ENCODE measurements at places on chromosomes 2 and 18.

DNA sequence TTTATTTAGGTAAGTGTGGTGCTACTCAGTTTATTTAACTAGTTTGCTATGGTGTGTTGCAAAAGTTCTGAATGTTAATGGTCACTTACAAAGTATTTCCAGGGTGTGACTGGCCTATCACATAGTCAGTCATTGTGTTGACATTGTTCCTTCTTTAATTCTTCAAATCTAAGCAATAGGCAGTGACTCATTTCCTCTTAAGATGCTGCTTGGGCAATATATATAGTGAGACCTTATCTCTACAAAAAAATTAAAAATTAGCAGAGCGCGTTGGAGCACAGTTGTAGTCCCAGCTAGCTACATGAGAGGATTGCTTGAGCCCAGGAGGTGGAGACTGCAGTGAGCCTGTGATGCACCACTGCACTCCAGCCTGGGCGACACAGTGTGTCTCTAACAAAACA is 5.8 kb upstream of the CCDC88A start:
- DNase-seq = no peak

DNA sequence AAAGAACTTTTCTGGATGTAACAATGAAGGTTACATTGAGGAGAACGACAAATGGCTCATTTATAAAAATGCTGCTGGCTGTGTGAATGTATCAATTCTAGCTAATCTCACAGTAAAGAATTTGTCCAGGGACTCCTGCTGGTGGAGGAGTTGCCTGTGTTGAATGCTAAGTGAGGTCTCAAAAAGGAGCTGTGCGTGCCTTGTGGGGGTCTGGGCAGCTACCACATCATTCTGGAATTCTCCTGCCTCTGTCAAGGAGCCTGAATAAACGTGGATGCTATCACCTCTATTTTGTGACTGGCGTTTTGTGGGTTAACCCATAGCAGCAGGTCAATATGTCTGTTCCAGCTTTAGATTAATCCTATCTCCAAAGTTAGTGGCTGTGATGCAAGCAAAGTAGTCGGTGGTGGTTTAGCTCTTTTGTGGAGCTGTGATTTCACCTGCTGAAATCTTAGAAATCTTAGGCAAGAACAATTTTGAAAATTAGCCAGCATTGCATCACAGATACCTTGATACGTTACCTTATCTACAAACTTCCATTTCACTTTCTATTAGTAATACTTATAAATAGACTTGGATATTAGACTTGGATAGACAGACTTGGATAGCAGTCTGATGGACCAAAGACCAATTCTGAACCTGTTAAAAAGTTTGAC is 96.8 kb downstream of the MTCL1 start:
- DNase-seq = no peak

DNA sequence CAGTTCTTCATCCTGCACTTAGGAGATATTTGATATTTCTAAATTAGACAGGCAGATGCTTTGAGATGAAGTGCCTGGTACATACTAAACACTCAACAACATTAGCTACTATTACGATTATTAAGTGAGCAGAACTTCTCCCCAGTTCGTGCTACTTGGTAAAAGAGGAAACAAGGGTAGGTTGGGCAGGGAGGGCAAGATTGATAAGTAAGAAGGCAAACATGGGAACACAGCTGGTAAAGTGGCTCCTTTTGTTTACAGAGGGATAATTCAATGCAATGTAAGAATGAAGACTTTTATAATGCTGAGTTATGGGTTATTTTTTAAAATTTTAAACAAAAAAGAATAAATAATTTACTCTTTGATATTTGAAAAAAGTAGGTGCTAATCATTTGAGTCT is 15.9 kb upstream of the WIPF1 start:
- peak; percentile 80 for DNase-seq

DNA sequence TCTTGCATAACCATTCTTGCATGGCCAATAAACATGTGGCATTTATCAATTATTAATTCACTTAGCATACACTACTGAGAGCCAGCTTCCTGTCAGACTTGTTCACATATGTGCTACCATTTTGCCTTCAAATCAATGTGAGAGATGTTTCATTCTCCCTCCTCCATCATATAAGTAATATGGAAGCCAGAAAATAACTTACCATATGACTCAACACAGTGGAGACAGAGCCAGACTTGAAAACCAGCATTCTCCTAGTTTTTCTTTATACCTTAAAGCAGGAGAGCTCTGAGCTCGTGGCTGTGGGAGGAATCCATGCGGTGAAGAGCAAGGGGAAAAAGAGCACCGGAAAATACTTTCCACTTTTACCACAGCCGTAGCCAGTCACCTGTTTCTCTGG is 215.0 kb upstream of the LRATD1 start:
- DNase-seq = no peak

DNA sequence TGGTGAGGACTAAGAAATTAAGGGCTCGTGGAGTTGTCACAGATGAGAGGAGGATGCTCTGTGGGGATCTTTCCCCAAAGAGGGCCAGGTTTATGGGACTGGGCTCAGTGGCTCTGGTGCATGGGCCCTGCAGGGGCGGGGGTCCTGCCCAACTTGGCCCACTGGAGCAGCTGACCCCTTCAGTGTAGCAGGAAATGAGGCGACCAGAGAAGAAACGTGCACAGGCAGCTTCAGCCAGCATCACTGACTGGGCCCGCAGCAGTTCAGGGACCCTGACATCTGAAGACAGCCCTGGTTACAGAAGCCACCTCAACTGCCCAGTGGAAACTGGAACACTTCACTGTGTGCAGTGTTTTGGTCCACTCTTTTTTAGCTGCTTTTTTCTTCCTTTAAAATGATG is 72.8 kb downstream of the EMILIN2 start:
- no peak for DNase-seq

DNA sequence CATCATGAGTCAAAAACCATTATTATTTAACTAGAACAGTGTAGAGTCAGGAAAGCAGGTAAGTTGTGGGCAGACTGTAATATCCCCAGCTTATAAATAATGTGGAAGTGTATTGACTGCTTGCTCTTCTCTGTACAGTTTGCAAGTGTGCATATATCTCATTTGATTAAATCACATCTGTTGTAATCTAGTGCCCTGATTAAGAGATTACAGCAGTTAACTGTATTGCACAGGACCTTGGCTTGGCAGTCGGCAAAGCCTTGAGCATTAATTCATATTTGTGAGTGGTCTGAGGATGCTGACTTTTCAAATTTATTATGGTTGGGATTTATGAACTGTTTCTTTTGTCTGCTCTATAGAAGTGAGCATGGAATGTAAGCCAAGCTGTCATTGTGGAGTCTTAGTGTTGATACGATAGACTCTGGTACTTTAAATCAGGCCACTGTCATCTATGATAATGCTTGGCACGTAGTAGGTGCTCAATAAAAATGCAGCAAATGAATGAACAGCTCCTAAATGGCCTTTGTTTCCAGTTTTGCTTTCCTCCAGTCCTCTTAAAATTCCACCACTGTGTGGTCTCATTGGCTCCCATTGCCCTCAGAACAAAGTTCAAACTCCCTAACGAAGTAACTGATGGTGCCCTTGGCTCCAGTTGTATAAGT is 48.3 kb downstream of the RAB31 start:
- no peak for DNase-seq

- no peak for DNase-seq
Observed at GRCh38 chr2:8477552-8478470, 204.0 kb upstream of the ID2 start.

DNA sequence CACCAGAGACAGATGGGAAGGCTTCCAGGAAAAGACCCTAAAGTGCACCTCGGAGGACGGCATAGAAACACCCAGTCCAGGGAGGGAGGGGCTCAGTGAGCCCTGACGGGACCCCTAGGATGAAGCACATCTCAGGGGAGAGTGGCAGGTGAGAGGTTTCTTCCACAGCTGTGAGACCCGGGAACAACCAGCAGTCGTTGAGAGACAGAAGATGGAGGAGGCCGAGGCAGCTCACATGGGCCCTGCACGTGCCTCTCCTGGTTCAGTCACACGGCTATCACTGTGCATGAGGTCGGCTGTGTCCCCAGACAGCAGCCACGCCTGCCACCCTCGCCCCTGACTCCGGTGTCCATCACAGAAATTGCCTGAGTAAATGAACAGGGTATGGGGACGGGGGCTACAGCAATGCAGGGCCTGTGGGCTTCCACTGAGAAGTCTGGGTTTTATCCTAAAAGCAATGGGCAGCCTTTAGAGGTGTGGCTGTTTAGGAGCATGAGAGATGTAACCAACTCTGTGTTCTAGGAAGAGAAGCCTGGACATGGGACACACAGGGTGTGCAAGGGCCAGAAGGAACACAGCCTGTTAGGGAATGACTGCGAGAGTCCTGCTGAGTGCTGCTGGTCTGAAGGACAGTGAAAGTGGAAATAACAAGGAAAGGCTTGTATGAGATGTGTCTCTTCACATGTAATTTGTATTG is 102.0 kb downstream of the TMEM18 start:
- no peak for DNase-seq

- no peak for DNase-seq
Observed at GRCh38 chr2:2222931-2223330, 108.1 kb downstream of the MYT1L start.

DNA sequence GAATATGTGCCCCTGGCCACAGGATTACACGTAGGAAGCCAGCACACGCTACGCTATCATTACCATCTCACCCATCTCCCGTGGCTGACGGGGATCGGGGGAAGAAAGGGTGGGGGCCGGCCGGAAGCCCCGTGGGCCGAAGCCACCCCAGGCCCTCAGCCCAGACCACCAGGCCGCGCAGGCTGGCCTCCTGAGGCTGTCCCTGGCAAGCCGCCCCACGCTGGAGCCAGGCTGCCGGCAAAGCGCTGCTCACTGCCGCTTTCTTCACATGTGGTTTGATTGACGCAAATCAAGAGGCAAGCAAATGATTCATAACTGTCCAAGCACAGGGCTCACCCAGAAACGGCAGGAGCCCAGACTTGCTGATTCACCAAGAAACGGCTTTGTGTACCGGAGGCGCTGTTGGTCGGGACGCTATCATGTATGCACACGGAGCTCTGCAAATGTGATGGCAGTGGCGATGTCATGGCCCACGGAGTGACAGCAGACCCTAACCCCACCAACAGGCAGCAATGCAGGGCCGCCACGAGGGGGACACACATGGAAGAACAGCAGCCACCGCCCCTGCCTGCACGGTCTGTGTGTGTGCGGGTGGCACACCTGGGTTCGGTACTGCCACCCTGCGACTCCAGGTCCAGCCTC is 125.7 kb downstream of the HDAC4 start:
- peak; percentile 31 for DNase-seq

- DNase-seq = peak; percentile 33
Observed at GRCh38 chr2:95159690-95160449, at the start of gene ZNF514. ZNF514 (minus strand) TSS chr2:95159848; CDS start chr2:95153253, 6,595 bp downstream.

- peak; percentile 41 for DNase-seq
Observed at GRCh38 chr18:32319084-32319483, 129.2 kb downstream of the MEP1B start.

DNA sequence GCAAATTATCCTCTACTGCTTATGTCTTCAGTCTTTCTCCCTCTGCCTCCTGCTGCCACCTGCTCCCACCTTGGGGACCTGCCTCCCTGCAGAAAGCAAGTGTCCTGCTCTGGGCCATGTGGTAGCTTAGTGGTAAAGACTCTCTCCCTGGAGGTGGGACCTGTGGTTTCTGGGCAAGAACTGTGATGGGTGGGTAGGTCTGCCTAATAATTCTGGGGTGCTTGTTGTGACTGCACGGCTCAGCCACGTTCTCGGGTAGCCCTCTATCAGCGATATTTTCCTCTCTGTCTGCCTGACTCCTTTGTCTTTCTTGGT is 16.4 kb upstream of the CD28 start:
- DNase-seq = no peak

GRCh38 chr2:144659731-144660275 is 139.9 kb upstream of the ZEB2 start:
- no peak for DNase-seq

DNA sequence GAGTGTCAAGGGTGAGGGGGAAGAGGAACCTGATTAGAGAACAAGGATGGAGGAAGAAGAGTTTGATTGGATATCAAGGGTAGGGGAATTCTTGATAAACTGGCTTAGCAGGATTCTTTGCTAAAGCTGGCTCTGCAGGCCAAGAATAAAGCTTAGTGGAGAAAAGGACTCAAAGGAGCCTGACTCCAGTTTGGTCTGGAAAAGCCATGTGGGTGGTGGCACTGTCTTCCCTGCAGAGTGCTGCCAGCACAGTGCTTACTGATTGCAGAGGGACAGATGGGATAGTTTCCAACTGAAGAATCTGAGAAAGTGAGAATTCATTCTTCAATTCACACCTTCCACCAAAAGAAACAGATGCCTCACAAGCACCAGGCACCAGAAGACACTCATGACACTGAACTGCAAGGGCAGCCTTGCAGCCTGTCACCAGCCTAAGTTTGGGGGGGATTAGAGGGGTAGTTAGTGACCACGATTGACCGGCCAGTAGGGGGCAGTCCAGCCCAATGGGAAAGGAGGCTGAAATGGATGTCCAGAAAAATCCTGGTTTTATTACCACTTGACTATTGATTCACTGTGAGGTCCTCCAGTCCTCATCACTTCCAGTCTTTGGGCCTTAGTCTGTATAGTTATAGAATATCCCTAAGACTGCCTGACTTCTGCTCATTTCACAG is 334.5 kb downstream of the SMAD2 start:
- DNase-seq = peak; percentile 11

- DNase-seq = no peak
Observed at GRCh38 chr2:175837046-175837445, 165.0 kb downstream of the LNPK start.

- DNase-seq = no peak
Observed at GRCh38 chr2:128710729-128711128, 392.1 kb upstream of the HS6ST1 start.

- DNase-seq = no peak
Observed at GRCh38 chr2:774436-774835, 97.2 kb upstream of the TMEM18 start.

DNA sequence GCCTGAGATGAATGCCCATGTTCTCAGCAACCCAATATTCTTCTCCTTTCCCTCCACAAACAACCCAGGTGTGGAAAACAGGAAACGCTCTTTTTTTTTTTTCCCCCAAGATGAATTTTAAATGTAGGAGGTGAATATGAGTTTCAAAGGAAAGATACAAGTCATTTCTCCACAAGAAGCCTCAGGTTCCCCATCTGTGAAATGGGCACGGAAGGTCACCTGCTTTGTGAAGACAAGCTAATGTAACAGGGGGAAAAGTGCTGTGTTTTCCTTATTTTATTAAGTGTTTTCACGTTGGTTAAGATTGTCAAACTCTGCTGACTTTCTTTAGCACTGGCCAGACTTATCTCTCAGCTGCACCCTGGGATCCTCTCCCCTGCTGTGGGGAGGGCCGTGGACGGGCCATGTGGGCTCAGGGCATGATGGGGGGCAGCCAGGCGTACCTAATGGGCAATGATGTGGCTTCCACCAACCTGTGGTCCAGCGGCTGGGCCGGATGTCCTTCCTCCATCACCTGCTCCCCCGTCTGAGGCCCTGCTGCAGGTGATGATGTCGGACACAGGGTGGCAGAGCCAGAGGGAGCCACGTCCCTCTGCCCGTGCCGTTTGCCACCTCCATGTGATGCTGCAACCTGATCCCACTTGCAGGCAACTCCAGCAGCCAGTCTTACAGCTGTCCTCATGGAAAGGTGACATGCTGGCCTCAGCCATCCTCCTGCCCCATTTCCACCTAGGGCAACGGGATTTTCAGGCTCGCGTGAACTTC is 130.0 kb upstream of the PXDN start:
- DNase-seq = peak; percentile 71
